ENCODE measurements at places on chromosomes 2 and 18.
A peak's percentile ranks its signal among the peaks of the same experiment; 100 is the strongest.

GRCh38 chr2:161981679-161982250 lies 92.2 kb downstream of the DPP4 start:
- no peak for DNase-seq

DNA sequence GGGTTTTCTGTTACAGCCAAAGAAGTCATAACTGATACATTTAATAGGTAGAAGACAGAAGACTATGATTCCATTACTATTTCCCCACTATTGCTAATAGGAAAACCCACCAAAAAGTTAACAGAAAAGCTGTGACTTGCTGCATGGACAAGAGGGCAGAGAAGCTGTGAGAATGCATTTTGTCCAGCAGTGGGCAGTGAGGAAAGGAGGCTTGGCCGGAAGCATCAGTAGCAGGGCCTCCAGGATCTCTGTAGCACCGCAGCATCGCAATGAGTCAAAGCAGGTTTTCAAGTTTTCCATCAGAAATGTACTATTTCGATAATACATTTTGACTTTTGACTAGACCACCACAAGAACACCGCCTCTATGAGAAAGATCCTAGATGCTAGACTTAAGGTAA lies 24.9 kb downstream of the MYO5B start:
- no peak for DNase-seq

DNA sequence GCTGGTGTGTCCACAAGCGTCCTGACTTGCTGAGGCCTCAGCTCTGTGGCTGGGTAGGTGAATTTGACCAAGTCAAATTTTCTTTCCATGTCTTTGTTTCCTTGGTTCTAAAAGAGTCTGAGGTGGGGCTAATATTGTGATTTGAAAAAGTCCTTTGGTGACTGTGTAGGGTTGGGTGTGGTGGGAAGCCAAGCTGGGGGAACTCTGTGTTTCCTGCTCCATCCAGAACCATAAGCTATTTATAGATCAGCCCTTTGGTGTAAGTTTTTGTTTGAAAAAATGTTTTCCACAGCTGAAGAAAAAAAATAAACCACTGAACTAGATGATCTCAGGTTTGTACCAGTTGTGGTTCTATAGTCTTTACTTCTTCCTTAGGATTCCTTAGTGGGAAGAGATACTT lies 462.7 kb downstream of the TGIF1 start:
- no peak for DNase-seq

GRCh38 chr2:174633623-174633930 lies 36.0 kb upstream of the WIPF1 start:
- DNase-seq = no peak

- DNase-seq = no peak
Measured at GRCh38 chr2:128090575-128090944, 440 bp upstream of the UGGT1 start.

DNA sequence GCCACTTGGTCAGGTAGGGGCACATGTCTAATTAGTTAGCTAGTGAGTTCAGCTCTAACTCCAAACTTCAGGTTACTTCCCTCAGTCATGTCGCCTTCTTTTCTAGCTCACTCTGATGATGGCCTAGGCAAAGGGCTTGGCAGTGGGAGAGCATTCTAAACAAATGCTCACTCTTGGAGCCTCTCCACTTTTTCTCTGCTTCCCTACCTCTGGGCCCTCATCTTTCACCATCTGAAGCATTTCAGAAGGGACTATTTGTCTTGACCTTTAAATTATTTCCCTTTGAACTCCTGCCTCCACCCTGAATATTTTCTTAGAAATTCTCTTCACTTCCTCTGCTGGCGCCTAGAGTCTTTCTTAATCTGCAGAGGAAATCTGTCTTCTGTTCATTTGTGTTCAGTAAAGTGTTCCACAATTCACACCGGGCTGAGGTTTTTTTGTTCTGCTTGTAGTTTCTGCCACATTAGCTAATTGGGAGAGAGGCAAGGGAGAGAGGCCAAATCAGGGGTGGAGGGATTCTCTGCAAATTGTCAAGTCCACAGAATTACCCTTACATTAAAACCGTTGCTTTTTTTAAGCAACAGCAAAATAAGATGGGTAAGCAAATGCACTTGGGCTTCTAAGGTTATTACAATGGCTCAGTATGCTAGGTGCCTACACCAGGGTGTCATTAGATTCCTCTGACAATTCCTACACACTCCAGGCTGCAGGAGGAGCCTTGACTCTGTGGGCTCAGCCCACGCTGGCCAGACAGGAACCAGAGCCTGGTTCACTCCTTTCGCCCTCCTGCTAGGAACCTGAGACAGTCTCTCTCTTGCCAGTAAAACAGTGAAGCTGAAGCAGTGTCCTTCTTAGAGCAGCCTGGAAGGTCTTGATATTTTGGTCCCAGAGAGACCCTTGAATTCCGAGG lies 5.5 kb downstream of the MSGN1 start:
- DNase-seq = no peak

GRCh38 chr2:27844821-27845255 lies 45.3 kb downstream of the RBKS start:
- DNase-seq = no peak

- no peak for DNase-seq
Measured at GRCh38 chr18:55268151-55268601, 308.9 kb upstream of the CCDC68 start.

DNA sequence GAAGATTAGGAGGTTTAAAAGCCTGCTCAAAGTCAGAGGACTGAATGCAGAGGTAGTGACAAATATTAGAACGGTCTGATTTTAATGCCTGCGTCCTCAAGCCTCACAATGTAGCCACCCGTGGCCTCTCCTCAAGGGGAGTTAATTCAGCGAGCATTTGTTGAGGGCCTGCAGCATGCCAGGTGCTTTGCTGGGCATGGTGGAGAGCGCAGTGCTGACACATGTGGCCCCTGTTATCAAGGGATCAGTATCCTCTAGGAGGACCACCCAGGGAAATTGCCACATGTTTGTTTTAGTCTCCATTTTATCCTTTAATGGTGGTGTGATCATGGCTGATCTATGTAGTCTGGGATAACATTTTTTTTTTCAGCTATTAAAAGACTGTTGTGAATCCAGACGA lies 19.2 kb downstream of the PMAIP1 start:
- DNase-seq = no peak

- DNase-seq = peak; percentile 22
Measured at GRCh38 chr2:76197842-76198448, 487.2 kb upstream of the GCFC2 start.

GRCh38 chr18:29823671-29824070 lies 1218.9 kb downstream of the DSC3 start:
- no peak for DNase-seq

DNA sequence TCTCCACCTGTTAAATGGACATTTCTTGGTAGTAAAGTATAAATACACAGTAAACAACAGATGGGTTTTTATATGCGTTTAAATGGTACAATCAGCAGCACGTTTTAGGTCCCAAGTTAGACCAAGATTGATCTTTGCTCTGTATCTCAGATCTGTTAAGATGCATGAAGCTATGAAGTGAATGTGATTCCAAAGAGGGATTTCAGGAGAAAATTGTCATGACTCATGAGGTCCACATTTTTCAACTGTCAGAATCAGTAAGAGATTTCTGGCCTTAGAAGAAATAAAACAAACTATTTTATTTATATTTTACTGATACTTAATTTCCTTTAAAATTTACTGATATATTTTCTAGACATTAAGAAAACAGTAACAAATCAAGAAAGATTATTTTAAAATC lies 142.7 kb downstream of the EML6 start:
- DNase-seq = no peak

- no peak for DNase-seq
Measured at GRCh38 chr18:3604498-3605408, 154.8 kb downstream of the TGIF1 start.

DNA sequence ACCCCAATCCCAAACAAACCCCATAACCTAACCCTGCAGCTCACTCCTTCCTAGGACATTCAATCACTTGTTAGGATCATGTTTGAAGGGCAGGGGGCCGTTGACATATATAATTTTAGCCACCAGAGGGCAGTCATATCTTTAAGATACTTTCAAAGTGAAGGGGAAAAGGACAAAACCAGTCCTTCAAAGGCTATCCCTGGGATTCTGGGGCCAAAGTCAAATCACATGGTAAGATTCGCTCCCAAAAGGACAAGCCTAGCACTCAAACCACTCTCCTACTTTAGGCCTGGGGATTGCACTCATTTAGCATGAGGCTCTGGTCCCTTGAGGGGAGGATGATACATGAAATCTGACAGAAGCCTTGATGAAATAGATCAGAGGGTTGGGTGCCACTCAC lies 44.6 kb downstream of the HAUS1 start:
- no peak for DNase-seq

DNA sequence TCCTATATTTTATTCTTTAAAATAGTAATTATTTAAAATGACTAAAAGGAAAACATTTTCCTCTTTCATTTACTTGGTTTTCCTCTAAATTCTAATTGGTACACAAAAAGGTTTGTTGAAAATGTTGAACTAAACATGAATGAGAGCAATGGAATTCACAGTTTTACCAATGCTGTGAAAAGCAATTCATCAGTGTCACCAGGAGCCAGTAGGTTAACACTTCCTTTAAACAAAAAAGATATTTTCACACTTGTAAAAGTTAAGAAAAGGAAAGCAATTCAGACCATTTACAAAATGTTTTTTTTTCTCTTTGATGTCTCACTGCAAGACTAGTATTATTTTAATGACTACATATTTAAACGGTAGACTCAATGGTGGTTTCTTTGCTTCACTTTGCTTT lies 341.6 kb downstream of the RIT2 start:
- no peak for DNase-seq

GRCh38 chr18:41347057-41347456 lies 608.0 kb upstream of the PIK3C3 start:
- no peak for DNase-seq

- no peak for DNase-seq
Measured at GRCh38 chr18:55546851-55547704, 40.9 kb downstream of the TCF4 start.

- DNase-seq = no peak
Measured at GRCh38 chr2:233350708-233351107, 3.6 kb upstream of the DGKD start.

GRCh38 chr18:26046419-26047077 lies 43.9 kb downstream of the SS18 start:
- no peak for DNase-seq

GRCh38 chr2:144014103-144014502 lies 505.8 kb downstream of the ZEB2 start:
- DNase-seq = no peak

DNA sequence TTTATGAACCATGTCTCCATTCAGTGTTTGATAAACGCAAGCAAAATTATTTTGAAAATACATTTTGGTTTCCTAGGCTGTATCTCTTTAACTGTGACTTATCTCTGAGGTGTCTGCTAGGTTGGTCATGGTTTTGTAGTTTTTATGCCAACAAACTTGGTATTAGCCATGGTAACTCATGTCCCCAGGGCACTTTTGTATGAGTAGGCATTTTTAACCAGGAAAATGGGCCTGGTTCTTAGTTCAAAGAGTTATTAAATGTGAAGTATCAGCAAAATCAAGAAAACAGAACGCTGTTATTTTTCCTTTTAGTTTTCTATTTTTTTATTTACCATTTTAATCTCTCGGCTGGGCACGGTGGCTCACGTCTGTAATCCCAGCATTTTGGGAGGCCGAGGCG lies 179.3 kb upstream of the LHCGR start:
- DNase-seq = no peak

GRCh38 chr2:222240676-222241049 lies 58.1 kb downstream of the PAX3 start:
- DNase-seq = no peak

DNA sequence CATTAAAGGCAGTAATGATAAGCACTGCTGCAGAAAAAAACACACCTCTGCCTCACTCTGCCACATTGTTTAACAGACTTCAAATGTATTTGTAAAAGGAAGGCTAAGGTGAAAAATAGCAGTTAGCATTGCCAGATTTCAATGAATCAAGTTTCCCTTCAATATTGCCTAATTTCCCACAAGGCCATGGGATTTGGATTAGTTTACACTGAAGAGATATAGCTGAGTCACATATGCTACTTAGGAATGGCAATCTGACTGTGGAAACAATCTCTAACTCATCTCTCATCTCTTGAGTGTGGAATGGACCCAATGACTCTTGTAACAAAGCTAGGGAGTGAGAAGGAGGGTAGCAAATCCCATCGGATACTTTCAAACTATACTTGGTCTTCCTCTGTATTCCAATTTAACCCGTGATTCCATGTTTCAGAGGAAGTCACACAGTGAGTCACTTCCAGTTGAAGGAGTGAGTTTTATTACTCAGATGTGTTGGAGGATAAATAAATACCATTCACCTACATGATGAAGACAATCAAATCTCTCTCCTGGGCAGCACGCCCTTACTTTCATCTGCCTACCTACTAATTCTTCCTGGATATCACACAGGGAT lies 5.1 kb downstream of the B4GALT6 start:
- DNase-seq = no peak

- no peak for DNase-seq
Measured at GRCh38 chr2:105627534-105627933, 117.2 kb upstream of the NCK2 start.

DNA sequence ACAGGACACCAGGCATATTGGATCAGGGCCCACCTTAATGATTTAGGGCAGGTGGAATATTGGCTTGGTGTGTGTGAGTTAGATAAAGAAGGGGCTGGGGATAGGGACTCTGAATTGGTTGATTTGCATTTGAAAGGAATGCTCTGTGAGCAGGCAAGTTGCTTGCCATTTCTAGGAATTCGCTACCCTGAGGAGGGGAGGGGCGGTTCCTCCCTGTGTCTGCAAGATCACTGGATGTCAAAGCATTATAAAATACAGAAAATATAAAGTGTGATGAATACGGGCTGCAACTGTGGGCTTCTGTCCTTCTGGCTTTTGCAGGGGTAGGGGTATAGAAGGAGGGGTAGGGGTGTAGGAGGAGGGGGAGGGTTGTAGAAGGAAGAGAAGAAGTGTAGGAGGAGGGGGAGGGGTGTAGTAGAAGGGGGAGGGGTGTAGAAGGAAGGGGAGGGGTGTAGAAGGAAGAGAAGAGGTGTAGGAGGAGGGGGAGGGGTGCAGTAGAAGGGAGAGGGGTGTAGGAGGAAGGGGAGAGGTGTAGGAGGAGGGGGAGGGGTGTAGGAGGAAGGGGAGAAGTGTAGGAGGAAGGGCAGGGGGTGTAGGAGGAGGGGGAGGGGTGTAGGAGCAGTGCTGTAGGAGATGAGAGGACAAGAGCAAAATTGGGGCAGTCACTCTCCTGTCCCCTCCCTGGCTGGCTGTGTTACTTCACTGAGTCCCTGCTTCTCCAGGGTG lies 238.0 kb upstream of the COPS8 start:
- no peak for DNase-seq

- DNase-seq = no peak
Measured at GRCh38 chr2:111995148-111995547, 59.9 kb upstream of the TMEM87B start.
